ENCODE measurements at places on chromosomes 13 and 19.

DNA sequence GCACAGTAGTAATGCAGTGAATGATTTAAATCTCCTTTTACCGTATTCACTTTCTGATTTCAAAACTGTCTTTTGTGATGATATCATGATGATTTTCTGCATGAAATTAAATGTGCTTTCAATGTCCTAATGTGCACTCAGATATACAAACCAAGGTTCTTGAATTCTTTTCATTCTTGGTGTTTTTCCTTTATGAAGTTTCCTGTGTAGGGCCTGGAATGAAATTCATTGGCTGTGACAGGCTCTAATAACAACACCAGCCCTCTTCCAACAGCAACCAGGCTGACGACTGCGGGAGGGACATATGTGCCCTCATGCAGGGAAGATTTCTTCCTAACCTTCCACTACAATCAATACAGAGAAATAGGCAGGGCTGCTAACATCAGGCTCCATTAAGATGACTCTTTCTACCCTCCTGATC is 1052.0 kb downstream of the DIAPH3 start:
- DNase-seq: no peak

DNA sequence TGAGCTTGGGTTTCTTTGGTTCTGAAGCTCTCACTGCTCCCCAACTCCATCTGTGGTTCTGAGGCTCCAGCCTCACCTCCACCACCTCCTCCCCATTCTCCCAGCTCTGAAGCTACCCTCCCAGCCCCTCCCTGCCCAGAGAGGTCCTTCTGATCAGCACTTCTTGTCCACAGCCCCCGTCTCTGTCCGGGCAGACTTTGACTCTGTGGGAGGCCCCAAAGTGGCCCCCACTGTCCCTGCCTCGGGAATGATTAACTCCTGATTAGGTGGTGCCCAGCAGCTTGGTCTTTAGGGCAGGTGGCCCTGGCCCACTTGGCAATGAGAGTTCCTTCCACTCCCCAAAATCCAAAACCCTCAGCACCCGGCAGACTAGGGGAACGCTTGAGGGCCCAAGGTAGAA is 14.4 kb downstream of the EVI5L start:
- DNase-seq: no peak

DNA sequence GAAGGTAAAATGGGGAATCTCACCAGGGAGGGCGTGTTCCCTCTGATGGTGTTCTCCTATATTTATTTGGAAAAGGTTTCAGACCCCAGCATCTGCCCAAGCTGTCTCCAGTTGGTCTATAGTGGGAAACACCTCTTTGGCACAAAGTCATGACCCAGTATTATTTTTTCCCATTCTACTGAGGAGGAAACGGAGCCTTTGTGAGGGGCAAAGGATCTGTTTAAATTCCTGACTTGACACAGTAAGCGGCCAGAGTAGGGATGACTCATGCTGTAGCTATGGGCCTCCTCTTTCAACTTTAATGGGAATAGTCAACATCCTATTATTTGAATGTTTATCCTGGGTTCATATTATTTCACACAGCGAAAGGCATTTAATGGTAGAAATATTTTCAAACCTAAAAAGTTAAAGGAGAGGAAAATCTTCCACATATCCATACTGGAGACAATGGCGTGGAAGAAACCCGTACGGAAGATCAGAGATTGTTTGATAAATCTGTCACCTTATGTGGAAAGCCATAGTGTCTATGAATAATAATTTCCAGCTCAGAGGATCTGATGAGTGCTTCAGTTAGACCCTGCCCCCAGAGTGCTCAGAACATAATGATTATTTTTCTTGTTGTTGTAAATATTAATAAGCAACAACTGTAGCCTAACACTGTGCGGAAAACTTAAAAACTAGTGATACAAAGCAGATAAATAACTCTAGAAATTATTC is 126.0 kb downstream of the FOXO1 start:
- DNase-seq: no peak

GRCh38 chr13:25732111-25732865 is 319.5 kb downstream of the SHISA2 start:
- no peak for DNase-seq

DNA sequence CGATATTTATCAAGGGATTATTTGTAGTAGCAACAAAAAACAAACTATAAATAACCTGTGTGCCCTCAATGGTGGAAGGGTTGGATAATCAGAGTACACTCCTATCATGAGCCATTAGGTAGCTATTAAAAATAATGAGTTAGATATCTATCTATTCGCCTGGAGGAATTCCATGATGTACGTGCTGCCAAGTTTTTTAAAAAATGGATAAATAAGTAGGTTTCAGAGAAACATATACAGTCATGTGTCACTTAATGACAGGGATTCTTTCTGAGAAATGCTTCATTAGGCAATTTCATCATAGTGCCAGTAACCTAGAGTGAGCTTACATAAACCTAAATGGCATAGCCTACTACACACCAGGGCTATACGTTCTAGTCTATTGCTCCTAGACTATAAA is 6.2 kb upstream of the OR1I1 start:
- DNase-seq: no peak

DNA sequence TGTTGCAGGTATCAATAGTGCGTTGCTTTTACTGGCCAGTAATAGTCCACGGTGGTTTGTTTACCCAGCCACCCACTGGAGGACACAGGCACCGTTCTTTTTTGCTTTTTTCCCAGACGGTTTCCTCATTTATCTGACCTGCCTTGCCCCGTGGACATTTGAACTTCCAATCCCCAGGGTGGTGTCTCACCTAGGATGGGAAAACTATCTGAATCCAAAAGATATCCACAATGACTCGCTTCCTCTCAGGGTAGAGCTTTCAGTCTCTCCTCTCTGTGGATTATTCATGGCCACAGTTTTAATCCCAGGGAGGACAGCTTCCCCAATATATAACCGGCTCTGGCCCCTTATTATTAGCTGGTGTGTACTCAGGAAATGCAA is 170.8 kb downstream of the FOXO1 start:
- DNase-seq: no peak

DNA sequence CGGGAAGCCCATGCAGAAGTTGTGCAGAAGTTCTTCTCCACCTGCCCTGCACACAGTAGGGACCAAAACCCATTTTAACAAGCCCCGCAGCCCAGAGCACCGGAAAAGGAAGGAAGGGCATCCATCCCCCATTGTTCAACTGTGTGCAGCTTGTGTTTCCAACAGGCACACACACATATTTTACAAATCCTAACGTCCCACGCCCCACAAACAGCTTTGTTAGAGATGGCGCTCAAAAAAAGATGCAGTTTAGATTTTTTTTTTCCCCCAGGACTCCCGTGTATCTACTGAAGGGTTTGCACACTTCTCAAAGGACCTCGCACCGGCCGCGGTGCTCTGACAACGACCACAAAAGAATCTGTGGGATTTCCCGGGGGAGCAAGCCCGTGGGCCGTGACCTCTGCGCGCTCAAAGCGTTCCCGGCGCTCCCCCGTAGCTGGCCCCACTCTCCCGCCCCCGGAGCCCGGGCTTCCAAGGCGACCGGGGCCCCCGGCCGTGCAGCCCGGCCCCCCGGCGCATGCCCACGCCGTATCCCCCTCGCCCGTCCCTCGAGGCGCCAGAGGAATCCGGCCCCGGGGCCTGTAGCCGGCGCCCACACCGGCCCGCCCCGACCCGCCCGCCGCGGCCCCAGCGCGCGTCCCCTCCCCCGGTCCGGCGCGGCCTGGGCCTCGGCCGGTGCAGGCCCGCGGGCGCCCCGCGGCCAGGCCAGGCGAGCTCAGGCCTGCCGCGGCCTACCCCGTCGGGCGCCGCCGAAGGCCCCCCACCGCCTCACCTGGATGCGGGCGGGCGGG is 523 bp downstream of the ELAVL1 start:
- DNase-seq: peak; percentile 16

DNA sequence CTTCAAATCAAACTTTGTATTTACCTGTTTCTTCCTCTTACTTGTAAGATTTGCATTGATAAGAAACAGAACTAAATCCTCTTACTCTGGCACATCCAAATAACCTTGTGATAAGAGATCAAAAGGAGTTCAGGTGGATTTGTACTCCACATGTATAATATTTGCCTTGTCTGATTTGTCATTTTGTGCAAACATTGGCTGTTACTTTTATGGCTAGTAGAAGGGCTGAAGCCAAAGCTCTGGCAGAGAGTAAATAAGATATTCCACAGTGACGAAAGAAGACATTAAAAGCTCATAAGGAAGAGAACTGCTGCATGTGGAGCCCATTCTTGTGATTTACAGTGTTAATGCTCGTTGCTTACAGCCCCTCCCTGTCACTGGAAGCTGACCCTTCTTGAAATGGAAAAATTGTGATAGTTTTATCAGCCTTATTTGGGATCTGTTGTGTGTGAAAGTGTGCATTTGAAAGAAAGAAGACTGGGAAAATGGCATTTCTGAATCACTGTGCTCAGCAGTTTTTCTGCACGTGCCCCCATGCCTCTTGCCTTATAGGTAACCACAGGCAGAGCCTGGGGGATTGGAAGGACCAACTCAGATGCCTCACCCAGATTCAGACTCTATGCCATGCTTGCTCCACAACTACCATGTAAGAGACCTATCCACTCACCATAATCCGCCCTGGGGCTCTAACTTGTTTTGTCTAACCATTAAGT is 68.2 kb downstream of the OXGR1 start:
- no peak for DNase-seq

GRCh38 chr13:95023405-95023804 is 277.8 kb downstream of the ABCC4 start:
- DNase-seq: no peak

GRCh38 chr13:77981281-77981881 is 62.8 kb upstream of the EDNRB start:
- no peak for DNase-seq

DNA sequence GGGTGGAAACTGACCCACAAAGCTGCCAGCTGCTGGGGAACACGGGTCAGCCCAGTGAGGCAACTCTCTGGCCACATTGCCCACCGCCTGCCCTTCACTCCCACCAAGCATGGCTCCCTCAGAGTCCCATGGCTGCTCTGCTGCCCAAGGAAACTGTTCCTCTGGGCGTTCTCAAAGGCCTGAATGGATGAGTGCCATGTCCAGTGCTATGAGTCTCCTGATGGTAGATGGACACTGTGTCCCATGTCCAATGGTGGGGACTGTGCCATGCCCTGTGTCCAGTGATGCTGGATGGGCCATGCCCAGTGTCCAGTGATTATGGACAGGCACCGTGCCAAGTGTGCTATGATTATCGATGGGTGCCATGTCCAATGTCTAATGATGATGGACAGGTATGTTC is 88.8 kb downstream of the ANKRD10 start:
- DNase-seq: no peak
